Large intestine (tissue), 12 donors: ENCODE measurements at places on chromosomes 4 and X. TPM values are rescaled to one million over a fixed set of nuclear protein-coding genes. Genes with fewer than 3 reads are reported as not detected.
A peak's percentile ranks its signal among the peaks of the same experiment; 100 is the strongest.

DNA sequence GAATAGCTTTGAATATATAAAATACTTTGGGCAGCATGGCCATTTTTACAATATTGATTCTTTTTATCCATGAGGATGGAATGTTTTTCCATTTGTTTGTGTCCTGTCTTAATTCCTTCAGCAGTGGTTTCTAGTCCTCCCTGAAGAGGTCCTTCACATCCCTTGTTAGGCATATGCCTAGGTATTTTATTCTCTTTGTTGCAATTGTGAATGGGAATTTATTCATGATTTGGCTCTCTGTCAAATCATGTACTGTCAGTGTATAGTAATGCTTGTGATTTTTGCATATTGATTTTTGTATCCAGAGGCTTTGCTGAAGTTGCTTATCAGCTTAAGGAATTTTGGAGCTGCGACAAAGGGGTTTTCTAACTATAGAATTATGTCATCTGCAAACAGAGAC is 18.5 kb downstream of the UGT2B15 start:
- no peak for DNase-seq

GRCh38 chr4:33883111-33883510 is 2361.2 kb downstream of the ARAP2 start:
- DNase-seq, result no peak

DNA sequence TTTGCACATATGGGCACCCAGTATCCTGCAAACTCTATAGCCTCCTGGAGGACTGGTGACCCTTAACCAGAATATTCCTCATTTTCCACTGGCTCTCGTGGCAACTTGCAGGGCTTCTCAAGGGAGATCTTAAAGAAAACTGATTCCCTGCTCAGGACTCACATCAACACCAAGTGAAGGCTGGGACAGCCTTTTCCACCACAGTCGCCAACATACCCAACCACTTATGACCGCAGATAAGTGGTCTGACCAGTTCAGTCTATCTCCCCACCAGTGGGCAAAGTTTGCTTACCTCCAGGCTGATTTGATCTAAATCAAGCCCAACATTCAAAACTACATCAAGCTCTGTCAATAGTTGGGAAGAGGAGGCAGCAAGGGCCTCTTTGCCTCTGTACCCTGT is 289.3 kb upstream of the GATB start:
- no peak for DNase-seq

DDX53 gene
- not detected for polyA plus RNA-seq

MAGEE2 gene
- polyA plus RNA-seq, result 0.37 TPM

- DNase-seq, result no peak
Observed at GRCh38 chr4:8855818-8856245, 15.8 kb downstream of the HMX1 start.

GRCh38 chr4:159446266-159446976 is 343.5 kb downstream of the RAPGEF2 start:
- peak; percentile 45 for DNase-seq

- DNase-seq, result peak; percentile 16
Observed at GRCh38 chr4:22869235-22869634, 176.5 kb downstream of the GBA3 start.

CLTRN gene
- 1.6 TPM for polyA plus RNA-seq

DNA sequence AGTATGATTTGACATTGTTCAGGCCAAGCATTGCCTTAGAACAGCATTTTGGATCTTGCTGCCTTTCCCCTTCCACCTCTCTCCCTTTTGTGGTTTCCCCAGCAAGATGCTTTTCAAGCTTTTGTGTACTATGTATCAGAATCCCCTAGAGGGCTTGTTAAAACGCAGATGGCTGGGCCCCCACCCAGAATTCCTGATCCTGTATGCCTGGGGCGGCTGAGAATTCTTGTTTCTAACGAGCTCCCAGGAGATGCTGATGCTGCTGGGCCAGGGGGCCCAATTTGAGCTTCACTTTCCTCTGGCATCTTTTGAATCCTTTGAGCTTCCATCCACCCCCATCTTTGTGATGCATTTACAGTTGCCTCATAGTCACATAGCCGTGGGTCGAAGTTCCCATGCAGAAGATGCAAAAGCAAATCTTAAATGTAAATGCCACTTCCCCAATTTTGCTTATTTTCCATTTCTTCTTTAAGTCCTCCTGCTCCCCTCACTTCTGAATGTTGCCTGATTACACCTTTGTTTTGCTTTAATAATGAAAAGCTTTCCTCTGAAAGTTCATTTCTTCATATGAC is 18.5 kb downstream of the HCCS start:
- DNase-seq, result no peak

DNA sequence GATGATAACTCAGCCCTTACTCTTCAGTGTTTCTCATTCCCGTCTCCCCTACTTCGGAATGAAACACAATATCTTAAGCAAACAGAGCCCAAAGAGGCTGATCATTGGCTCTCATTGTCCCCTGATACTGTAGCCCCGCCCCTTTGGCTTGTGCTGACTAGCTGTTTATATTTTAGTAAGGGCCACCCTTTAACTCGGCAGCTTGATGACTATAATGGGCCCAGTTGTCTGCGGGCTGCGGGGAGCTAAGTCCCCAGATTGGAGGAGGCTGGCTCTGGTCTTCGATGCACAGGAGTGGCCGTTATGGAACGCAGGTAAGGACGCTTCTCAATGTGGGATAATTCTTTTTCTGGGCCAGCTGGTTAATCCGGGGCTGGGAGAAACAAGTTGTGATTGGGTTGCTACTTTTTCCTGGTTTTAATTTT is at the start of gene TRIM2:
TSS of gene TRIM2 (plus strand) at position 197 of the 425 bp plus-strand sequence. CDS start at position 285, 88 bp downstream.
- DNase-seq, result peak; percentile 92

- no peak for DNase-seq
Observed at GRCh38 chr4:176988226-176988625, 195.5 kb upstream of the VEGFC start.

GPM6B gene
- polyA plus RNA-seq, result 11.5 TPM

GAGE12E gene
- polyA plus RNA-seq, result not detected

LRCH2 gene
- 3.9 TPM for polyA plus RNA-seq

- DNase-seq, result no peak
Observed at GRCh38 chr4:26663888-26664287, 80.0 kb downstream of the TBC1D19 start.

GRCh38 chr4:22345678-22346077 is 170.2 kb downstream of the ADGRA3 start:
- DNase-seq, result no peak
